ENCODE measurements at places on chromosomes 11 and 22.

GRCh38 chr11:117658809-117659208 lies 138.2 kb downstream of the DSCAML1 start:
- DNase-seq = no peak

DNA sequence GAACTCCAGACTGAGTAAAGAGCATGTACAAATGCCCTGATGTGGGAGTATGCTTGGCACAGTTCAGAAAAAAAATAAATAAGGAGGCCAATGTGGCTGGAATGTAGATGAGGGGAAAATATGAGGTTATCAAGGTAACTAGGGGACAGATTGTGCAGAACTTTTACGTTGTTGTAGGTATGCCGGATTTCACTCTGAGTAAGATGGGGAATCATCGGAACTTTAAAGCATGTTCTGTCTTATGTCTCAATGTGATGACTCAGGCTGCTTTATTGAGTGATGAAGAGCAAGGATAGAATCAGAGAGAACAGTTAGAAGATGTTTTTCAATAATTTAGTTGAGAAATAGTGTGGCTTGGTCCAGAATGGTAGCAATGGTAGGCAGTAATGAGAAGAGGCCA lies 130.4 kb downstream of the C11orf87 start:
- DNase-seq = peak; percentile 16

DNA sequence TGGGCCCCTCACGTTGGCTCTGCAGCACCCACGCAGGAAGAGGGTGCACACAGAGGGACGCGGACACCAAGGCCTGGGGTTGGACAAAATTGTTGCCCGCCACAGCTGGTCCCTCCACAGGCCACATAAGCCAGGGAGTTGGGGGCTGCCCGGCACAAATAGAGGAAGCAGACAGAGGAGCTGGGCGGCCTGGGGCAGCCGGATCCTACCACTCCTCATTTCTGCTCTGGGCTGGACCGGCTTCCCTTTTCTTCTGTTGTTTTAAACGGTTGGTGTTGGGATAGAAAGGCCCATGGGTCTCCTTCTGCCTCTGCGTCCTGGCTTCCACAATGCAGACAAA lies 36.4 kb upstream of the LINC01488 start:
- DNase-seq = no peak

DNA sequence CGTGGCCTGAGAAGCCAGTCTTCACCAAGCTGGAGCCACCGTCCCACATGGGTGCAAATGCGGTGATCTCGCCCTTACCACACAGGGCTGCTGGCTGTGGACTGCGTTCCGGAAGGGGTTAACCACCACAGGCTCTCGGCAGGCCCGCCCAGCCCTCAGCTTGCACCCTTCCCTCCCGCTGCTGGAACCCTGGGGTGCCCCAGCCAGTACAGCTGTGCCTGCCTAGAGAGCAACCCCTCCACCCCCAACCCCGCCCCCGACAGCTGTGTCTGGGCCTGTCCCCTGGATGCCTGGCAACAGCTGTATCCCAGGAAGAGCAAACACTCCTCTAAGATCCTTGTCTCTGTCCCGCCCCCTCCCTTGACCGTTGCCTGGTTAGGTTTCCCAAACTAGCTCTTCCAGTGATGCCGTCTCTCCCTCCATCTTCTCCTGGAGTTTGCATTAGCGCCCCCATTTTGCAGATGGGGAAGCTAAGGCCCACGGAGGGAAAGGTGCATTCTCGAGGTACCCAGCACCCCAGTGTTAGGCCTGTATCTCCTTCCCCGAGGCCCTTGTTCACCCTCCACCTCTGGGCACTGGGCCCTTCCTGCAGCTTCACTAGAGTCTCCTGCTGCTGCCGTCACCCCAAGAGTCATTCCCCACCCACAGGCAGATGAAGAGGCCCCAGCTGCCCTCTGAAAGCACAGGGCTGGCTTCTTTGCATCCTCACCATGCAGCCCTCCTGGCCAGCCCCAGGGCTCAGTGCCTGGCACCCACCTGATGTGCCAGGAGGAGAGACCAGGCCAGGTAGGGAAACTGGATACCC lies 12.6 kb upstream of the COX8A start:
- no peak for DNase-seq

DNA sequence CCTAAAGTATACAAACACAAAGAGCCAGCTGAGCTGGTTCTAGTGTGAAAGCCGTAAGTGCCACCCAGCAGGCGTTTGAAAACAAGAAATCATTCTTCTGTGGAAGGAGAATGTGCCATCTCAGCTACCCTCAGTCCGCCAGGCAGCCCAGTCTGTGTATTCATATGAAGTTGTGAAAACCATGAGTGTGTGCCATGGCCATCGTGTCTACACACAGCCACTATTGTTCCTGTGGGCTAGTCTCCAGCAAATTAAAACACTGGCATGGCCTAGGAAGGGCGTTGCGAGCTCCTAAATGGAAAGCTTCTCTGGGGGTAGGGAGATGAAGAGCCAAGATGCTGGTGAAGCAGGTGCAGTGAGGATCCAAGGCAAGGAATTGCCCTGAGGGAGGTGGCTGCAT lies 51.5 kb upstream of the HORMAD2 start:
- no peak for DNase-seq

GRCh38 chr22:43000441-43001175 lies 14.3 kb downstream of the PACSIN2 start:
- no peak for DNase-seq

- no peak for DNase-seq
Observed at GRCh38 chr22:40687706-40688105, 8.4 kb downstream of the MCHR1 start.

- peak; percentile 49 for DNase-seq
Observed at GRCh38 chr11:44246726-44247125, 63.2 kb downstream of the ALX4 start.

DNA sequence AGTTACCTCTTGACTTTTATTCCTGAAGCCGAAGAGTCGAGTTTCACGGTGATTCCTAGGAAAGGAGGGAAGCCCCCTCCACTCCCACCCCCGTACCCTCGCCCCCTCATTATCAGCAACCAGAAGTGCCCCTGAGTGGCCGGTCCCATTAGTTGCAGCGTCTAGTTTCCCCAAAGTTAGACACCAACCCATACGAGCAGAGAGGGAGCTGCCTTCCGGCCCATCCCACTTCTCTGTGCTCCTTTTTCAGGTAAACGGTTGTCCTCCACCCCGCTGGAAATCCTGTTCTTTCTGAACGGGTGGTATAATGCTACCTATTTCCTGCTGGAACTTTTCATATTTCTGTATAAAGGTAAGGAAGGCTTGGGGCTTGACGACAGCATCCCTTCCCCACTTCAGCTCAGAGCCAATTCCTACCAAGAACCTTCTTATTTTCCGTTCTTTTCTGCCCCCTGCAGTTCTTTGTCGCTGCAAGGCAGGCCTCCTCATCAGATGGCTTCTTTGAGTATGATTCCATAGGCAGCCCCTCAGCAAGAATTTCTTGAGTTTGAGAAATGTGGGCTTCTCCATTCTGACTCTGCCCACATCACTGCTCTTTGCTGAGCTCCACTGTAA lies 701 bp downstream of the TMEM216 start:
- no peak for DNase-seq

DNA sequence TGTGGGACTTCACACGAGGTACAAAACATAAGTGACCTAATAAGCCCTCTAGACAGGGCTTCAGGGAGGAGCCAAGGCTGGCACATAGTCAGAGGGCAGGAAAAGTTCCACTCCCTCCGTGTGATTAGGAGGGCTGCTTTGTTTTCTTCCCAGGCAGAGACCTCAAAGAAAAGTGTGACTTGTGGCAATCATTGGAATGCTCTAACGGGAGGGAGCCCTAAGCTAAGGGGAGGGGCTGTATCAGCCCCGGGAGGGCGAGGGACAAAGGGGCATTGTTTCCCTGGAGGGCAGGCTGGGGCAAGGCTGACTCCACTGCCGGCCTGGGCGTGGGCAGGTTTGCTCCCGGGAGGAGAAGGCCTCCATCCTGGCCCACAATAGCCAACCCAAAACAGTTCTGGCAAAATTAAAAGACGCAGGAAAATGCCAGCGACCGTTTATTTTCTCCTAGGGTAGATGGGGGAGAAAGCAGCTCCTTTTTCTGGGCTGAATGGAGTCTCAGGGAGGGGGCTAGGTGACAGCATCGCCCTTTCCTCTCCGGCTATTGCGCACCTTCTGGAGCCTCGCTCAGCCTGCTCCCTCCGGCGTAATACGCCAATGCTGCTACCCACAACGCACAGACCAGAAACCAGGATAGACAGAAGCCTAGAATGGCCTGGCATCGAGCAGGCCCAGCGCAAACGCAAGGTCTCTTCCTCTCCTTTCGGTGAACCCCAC lies 60.2 kb downstream of the ENDOD1 start:
- no peak for DNase-seq

DNA sequence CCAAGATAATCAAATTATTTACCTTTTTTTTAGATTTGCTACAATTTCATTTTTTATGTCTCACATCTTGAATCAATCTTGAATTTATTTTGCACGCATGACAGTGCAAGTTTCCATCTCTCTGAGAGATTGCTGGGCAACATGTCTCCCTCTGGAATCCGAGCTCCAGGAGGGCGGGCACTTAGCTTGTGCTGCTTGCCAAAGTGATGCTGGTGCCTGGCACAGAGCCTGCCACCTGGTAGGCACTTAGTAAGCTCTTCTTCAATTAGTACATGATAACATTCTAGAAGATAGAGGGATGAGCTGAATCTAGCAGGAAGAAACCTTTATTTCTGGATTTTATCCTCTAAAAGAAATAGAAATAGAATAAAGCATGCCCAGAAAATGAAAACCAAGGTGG lies 27.5 kb upstream of the OR9I1 start:
- DNase-seq = no peak

GRCh38 chr11:86183694-86184093 lies 60.9 kb upstream of the EED start:
- DNase-seq = no peak
